ENCODE measurements at places on chromosomes 2 and 18. TPM values are rescaled to one million over a fixed set of nuclear protein-coding genes. Genes with fewer than 3 reads are reported as not detected.

Gene CD28
- total RNA-seq, result 2.7 TPM

Gene SERPINB12
- not detected for total RNA-seq

Gene GCG
- total RNA-seq, result not detected

Gene ANKRD30B
- not detected for total RNA-seq

Gene TNS1
- total RNA-seq, result 166 TPM

Gene CFAP65
- 0.23 TPM for total RNA-seq

Gene SPDYA
- total RNA-seq, result 2.3 TPM

Gene DUSP2
- total RNA-seq, result 15.6 TPM

Gene ZBTB7C
- total RNA-seq, result 9.7 TPM
